ENCODE measurements at places on chromosomes 4 and X.
A peak's percentile ranks its signal among the peaks of the same experiment; 100 is the strongest.

DNA sequence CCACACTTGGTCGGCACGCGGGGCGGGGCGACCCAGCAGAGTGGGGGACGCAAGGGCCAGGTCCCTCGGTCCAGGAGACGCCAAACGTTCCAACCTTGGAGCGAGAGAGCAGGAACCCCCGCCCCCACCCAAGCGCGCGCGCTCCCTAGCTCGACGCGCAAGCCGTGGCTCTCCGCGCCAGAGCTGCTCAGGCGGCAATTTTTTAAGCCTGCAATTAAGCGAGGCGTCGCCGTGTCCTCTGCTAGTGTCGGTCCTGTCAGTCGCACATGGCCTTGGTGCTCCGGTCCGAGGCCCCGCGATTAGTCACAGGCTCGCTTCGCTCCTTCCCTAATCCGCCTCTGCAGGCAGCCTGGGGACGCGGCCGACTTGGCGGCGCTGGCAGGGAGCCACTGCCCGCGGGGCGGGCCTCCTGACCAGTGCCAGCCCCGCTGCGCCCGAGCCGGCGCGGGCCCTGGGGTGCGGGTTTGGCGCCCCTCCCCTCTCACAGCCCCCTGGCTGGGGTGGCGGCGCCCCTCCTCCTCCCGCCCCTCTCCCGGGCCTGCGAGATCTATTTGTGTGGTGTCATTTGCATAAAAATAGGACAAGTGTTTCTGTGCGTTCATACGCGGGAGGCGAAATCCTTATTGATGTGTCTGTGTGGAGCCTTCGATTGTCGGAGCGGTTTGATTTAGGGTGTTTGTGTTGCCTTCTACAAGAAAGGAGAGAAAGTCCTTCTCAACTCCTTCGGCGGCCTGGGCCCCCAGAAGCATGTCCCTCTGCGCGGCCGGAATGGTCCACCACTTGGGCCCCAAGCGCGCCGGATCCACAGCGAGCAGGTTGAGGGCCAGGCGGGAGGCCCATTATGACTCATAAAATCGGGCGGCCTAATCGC, 9.8 kb upstream of the BCOR start:
- DNase-seq, result peak; percentile 76

GRCh38 chr4:41657561-41657960, 91.0 kb downstream of the PHOX2B start:
- no peak for DNase-seq

GRCh38 chrX:56792270-56793111, 63.4 kb downstream of the NBDY start:
- DNase-seq, result no peak

DNA sequence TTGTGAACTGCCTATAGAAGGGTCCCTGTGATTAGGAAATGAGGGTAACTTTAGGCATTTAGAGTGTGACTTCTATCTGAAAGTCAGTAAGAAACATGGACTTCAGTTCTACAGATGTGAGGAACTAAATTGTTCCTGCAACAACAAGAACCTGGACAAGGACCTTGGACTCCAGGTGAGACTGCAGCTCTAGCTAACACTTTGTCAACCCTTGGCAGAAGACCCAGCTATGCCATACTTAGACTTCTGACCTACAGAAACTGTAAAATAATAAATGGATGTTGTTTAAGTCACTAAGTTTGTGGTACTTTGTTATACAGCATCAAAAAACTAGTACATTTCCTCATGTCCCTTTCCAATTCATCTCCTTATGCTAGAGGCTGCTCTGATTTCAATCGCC, 580.8 kb downstream of the IQCM start:
- DNase-seq, result no peak

DNA sequence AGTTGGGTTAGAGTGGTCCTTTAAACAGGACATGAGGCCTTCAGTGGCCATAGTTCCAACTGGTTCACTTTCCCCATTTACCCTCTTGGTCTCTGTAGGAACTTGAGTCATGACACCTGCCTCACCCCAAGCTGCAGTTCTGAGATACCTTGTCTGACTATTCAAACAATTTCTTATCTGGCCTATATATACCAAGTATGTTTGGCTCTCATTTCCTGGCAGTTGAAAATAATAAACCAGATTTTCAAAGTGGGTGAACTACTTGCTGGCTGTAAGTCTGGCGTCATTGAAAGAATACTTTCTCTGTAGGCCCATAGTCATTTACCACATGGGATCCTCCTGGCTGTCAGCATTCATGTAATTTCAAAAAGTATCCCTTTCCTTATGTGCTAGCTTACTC, 228.8 kb downstream of the SHROOM3 start:
- no peak for DNase-seq

- DNase-seq, result no peak
Measured at GRCh38 chr4:168019019-168019651, 73.2 kb upstream of the ANXA10 start.

GRCh38 chr4:113684534-113685091, 76.9 kb downstream of the CAMK2D start:
- DNase-seq, result no peak

- DNase-seq, result no peak
Measured at GRCh38 chr4:17066972-17067371, 168.5 kb upstream of the LDB2 start.

- DNase-seq, result no peak
Measured at GRCh38 chrX:131881194-131881593, 141.9 kb upstream of the STK26 start.

GRCh38 chr4:52822972-52823701, 39.0 kb upstream of the RASL11B start:
- DNase-seq, result no peak

- no peak for DNase-seq
Measured at GRCh38 chr4:158871335-158871724, 102.5 kb downstream of the FNIP2 start.

DNA sequence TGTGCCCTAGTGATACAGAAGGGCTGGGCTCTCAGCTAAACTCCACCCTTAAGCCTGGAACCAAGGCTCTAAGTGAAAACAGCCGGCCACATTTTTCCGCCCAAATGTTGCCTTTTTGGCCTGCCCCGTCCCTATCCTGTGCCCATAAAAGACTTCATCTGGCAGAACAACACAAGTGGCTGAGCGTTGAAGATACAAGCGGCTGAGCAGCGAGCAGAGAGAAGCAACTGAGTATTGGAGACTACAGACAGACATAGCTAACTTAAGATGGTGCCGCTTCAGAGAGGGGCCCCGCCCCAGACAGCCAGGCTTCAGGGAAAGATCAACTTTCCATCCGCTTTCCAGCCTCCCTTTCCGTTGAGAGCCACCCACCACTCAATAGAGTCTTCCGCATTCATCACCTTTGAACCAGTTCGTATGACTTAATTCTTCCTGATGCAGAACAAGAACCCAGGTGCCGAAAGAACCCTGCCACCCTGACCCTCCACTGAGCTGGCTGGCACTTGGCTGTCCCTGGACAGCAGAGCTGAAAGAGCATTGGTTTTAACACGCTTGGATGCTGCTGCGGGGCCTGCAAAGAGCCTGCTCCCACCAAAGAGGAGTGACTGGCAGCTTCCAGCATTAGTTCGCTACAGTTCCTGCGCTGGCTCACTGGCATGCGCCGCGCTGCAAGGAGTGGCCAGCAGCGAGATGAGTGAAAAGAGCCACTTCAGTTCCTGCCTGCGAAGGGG, 853.2 kb upstream of the INTU start:
- no peak for DNase-seq

GRCh38 chr4:107449611-107450369, 270.2 kb downstream of the PAPSS1 start:
- DNase-seq, result no peak

DNA sequence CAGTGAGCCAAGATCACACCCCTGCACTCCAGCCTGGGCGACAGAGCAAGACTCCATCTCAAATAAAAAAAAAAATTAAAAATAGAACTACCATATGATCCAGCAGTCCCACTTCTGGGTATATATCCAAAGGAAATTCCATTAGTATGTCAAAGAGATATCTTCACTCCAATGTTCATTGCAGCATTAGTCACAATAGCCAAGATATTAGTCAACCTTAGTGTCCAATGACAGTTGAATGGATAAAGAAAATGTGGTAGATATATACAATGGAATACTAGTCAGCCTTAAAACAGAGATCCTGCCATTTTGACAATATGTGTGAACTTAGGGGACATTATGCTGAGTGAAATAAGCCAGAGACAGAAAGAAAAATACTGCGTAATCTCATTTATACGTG, 49.4 kb downstream of the C4orf46 start:
- DNase-seq, result no peak

- no peak for DNase-seq
Measured at GRCh38 chr4:79199743-79200142, 126.1 kb downstream of the NAA11 start.

GRCh38 chrX:104568304-104568915, 2.4 kb downstream of the IL1RAPL2 start:
- DNase-seq, result no peak

DNA sequence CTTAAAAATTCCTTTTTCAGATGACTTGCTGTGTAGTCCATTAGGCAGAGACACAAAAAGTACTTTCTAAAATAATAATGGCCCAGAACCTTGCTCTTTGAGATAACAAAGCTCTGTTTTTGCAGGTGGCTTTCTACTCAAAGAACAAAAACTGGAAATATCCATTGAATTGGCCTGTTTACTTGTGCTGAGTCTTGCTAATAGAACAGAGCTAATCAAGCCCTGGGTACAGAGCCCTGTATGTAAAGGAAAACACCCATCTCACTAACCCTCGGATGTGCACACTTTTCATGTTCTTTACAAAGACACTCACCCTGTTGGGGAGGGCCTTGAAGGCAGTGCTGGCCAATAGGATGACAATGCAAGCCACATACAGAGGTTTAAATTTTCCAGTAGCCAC, 27.0 kb upstream of the LNX1 start:
- no peak for DNase-seq

- DNase-seq, result no peak
Measured at GRCh38 chr4:30718021-30718542, 2.1 kb upstream of the PCDH7 start.

GRCh38 chr4:89269121-89269666, 38.4 kb downstream of the GPRIN3 start:
- DNase-seq, result peak; percentile 56

DNA sequence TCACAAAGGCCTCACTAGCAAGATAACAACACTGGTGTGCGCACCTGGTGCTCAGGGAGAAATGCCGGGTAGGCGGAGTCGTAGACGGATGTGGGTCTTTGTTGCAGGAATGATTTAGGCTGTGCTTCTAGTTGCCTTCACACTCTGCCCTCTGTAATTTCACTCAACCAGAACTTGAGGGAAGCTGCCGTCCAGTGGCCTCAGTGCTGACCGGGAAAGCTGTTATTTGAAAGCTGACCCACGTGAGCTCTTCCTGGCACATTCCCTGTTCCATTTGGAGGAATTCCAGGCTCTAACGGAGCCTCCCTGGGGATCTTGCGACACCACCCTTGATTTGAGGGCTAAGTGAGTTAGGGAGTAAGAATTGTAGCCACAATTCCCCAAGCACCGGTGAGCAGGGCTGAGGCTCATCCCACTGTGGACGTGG, 15.9 kb downstream of the SH3TC1 start:
- DNase-seq, result no peak

- no peak for DNase-seq
Measured at GRCh38 chr4:167787231-167787630, 305.1 kb upstream of the ANXA10 start.

GRCh38 chrX:53305996-53306937, 24.9 kb upstream of the IQSEC2 start:
- no peak for DNase-seq

DNA sequence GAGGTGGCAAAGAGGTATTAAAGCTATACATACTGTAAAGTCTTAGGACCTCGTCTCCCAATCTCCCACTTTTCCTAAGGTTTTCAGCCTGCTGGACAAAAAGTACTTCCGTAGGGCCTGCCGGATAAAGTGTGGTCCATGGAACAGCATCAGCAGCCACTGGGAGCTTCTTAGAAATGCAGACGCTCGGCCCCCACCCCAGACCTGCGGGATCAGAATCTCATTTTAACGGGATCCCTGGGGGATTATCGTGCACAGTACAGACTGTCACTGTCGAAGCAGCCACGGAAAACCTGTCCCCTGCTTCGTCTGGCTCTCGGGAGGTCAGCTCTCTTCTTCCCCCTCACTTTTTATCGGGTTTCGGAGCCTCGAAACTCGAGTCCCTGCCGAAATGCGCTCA, 802 bp downstream of the ADGRG2 start:
- DNase-seq, result no peak

GRCh38 chr4:19983072-19983471, 268.6 kb upstream of the SLIT2 start:
- DNase-seq, result no peak

GRCh38 chr4:112648263-112649054, 11.5 kb downstream of the LARP7 start:
- no peak for DNase-seq

GRCh38 chr4:74367656-74368290, 2.8 kb downstream of the EREG start:
- no peak for DNase-seq

DNA sequence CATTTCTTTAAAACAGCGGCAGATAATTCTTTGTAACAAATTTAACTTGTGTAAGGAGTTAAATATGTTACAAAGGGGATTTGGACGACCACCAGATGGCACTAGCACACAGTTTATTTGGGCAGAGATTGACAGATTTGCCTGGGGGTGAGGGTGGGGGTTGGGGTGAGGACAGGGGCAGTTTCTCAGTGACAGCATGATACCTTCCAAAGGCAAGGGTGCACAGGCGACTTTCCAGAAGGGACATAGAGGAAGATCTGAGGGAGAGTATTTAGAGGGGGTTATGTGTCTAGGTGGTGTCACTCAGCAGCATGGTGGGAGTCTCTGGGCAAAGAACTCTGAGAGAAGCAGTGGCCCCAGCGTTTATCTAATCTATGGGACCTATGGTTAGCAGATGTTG, 9.6 kb upstream of the TMA16 start:
- peak; percentile 53 for DNase-seq

DNA sequence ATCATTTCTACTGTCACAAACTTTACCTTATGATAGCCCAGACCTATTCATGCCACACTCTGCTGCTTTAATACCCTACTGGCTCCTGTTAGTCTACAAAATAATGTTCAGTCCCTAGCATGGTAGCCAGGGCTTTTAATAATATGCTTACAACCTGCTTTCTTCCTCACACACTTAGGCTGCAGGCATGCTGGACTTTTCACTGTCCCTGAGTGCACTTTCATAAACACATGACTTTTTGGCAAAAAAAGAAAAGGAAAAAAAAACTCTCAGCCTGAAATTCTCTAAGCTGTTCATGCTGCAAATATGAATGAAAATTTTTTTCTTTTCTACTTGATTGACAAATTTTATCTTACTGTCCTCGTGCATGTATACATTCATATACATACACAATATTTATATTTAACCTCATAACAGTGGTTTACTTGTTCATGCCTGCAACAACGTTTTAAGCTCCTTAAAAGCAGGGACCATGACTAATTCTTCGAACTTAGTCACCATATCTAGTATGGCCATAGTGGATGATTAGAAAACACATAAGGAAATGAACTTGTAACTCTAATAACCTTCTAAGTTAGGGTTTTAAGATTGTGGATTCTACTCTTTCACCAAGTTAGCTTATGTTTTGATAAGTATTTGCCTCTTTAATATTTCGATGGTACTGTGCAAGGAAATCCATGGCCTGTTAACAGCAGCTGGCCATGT, 229.5 kb downstream of the SPCS3 start:
- DNase-seq, result no peak

- DNase-seq, result no peak
Measured at GRCh38 chr4:66602622-66603021, 932.3 kb upstream of the EPHA5 start.
